ENCODE measurements at places on chromosomes 6 and 20.

GRCh38 chr6:11772109-11772825 is 6.3 kb downstream of the ADTRP start:
- DNase-seq, result no peak

DNA sequence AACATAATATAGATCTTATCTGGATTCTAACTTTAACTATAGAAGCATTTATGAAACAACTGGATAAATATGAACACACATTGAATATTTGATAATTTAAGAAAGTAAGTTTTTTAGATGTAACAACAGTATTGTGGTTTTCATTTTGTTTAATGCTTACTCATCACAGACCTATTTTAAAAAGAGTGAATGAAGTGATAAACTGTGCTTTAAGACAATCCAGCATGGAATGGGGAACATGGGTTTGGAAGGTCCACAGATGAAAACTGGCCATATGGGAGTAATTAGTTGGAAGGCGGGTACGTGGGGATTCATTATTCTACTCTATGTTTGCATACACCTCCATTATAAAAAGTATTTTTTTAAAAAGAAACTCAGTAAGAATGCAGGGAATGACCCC is 21.2 kb downstream of the EPB41L2 start:
- no peak for DNase-seq

DNA sequence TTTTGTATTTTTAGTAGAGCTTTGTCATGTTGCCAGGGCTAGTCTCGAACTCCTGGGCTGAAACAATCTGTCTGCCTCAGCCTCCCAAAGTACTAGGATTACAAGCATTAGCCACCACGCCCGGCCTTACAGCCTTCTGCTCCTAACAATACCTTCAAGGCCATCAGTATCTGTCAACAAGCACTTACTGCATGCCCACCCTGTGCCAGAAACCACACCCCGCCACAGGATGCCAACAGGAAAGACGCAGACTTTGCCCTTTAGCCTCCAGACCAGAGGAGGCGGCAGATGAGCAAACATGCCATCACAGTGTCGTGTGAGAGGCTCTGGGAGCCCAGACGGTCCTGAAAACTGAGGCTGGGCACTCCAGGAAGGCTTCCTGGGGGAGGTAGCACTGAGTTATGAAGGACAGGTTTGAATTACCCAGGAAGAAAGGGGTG is 34.7 kb upstream of the TGM3 start:
- DNase-seq, result peak; percentile 56

- peak; percentile 9 for DNase-seq
These were observed 257.6 kb upstream of the IMPG1 start for GRCh38 chr6:76330031-76330430.

- DNase-seq, result no peak
These were observed 183.5 kb downstream of the CDKAL1 start for GRCh38 chr6:20717743-20718142.

DNA sequence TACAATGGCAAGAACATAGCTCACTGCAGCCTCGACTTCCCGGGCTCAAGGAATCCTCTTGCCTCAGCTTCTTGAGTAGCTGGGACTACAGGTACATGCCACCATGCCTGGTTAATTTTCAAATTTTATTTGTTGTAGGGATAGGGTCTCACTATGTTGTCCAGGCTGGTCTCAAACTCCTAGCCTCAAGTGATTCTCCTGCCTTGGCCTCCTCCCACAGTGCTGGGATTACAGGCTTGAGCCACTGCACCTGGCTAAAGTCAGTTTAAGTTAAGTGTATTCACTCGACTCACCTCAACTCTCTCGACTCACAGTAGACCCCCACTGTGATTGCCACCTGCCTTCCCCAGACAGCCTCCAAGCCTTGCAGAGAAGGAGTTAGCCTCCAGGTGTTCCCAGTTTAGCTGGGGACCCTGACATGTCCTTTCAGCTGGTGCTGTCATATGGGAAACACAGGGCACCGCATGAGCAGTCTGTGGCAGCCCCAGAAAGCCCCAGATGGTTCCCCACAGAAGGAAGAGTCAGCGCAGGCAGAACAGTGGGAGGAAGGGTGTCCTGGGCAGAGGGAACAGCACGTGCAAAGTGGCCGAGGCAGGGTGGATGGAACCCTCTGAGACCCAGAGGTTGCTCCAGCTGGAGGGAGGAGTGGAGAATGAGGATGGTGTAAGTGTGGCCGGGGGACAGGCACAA is 40.4 kb downstream of the CEBPB start:
- peak; percentile 67 for DNase-seq

- DNase-seq, result no peak
These were observed 206.1 kb upstream of the PRDM1 start for GRCh38 chr6:105880030-105880492.

GRCh38 chr6:75167325-75167724 is 38.5 kb downstream of the COL12A1 start:
- DNase-seq, result no peak

GRCh38 chr6:149929422-149929821 is 6.5 kb upstream of the RAET1G start:
- DNase-seq, result peak; percentile 22

GRCh38 chr20:48983423-48984400 is 62.2 kb downstream of the ARFGEF2 start:
- no peak for DNase-seq

- DNase-seq, result no peak
These were observed 284.6 kb downstream of the CDC5L start for GRCh38 chr6:44672086-44672485.

DNA sequence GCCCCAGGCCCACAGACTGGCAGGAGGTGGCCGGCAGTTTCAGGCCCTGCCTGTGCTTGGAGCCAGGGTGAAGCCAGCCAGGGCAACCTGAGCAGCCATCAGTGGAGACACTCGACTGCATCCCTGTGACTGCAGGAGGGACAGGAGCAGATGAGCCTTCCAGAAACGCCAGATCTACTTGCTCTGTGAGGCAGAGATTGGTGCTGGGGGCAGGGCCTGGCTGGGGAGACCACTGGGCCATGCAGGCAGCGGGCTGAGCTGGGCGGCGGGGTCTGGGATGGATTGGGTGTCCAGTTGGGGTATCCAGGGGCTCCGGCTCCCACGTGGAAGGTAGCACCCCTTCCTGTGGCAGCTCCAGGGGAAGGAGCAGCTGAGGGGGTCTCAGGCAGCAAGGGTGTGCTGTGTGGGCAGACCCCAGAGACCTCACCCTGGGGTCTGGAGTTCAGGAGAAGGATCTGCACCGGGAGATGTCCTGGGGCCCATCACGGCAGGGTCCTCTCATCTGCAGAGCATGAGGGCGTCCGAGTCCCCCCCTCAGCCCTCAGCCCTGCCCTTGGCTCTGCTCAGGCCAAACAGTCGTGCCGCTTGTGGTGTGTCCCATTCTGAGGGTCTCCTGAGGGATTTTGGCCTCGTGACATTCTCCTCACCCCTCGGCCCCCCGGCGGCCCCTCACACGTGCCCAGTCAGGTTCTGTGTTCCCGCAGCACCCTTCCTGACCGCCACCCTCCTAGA is 334.9 kb downstream of the TAF4 start:
- DNase-seq, result no peak
